ENCODE measurements at places on chromosomes 7 and 10.

GRCh38 chr7:100484673-100485045 is 932 bp downstream of the NYAP1 start:
- DNase-seq: no peak

GRCh38 chr7:34096198-34096651 is 190.9 kb downstream of the BMPER start:
- DNase-seq: peak; percentile 84

DNA sequence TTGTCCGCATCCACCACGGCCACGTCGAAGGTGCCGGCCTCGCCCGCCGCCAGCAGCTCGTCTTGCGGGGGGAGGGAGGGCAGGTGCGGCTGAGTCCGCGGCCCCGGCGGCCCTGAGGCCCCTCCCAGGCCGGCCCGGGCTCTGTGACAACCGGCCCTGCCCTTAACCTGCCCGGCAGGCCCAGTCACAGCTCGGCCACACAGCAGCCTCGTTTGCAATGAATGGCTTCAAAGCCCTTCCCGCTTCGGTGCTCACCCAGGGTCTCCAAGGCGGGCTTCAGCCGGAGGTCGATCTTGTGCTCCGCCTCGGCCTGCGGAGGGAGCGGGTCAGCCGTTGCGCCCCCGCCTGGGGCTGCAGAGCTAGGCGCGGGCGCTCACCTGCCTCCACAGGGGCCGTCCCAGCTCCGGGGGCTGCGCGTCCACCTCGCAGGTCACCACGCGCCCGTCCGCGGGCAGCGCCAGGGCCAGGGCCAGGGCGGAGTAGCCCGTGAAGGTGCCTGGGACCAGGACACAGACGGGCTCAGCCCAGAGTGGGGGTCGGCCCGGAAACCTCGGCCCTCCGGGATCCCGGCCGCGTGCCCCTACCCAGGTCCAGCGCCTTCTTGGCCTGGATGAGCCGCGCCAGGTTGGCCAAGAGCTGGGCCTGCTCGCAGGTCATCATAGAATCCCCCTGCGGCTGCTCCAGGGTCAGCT is 928 bp downstream of the COMTD1 start:
- DNase-seq: no peak

GRCh38 chr10:132117636-132118190 is 52.0 kb downstream of the JAKMIP3 start:
- DNase-seq: no peak

DNA sequence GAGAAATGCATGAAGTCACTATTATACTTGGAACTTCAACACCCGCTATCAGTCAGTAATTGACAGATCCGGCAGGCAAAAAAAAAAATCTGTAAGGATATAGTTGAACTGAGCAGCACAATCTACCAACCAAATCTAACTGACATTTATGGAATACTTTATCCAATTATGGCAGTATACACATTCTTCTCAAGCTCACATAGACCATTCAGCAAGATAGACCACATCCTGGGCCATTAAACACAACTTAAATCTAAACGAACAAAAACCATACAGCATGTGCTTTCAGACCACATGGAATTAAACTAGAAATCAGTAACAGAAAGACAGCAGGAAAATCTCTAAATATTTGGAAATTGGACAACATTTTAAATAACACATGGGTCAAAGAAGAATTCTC is 112.7 kb downstream of the MPP7 start:
- DNase-seq: peak; percentile 44

- DNase-seq: peak; percentile 67
These were observed 75.2 kb downstream of the PARD3 start for GRCh38 chr10:34739915-34740314.

DNA sequence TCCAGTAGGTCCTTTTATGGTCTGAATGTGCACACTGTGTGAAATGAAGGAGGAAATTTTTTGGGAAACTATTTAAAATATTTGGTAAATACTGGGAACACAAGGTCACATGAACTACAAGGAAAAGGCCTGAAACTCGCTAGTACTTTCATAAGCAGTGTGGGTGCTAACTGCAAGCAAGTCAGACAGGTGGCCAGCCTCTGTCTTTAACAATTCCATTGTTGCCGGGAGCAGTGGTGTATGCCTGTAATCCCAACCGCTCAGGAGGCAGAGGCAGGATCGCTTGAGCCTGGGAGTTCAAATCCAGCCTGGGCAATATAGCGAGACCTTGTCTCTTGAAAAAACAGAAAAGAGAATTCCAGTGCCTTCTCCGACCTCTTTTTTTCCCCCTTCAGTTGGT is 37.5 kb downstream of the SMURF1 start:
- no peak for DNase-seq

GRCh38 chr10:54415483-54415882 is 385.5 kb downstream of the PCDH15 start:
- DNase-seq: no peak

DNA sequence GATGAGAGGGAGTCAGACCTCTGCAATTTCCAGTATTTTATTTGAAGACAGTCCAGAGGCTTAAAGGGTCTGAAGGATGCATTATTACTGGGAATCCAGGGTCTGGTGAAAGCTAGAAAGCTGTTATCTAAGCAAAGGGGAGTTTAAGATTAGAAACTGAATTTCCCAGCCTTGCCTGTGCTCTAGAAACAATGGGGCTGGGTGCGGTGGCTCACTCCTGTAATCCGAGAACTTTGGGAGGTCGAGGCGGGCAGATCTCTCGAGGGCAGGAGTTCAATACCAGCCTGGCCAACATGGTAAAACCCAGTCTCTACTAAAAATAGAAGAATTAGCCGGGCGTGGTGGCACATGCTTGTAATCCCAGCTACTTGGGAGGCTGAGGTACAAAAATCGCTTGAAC is 71.5 kb upstream of the ANLN start:
- no peak for DNase-seq

DNA sequence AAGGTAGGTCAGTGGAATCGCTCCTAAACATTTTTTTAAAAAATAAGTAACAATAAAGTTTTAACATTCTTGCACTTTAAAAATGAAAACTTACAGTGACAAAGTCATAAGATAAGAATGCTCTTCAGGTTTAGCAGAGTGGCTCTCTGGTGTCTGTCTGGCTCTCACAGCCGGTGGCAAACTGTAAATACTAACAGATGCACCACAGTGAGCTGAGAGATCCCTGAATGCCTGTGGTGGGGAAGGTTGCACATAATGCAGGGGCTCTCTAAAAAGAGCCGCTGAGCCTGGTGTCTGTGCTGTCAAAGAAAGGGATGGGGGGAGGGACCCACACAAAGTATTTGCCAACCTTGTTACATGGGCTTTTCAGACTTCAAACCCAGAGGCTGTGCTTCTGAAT is 498.3 kb downstream of the CCSER2 start:
- peak; percentile 75 for DNase-seq

DNA sequence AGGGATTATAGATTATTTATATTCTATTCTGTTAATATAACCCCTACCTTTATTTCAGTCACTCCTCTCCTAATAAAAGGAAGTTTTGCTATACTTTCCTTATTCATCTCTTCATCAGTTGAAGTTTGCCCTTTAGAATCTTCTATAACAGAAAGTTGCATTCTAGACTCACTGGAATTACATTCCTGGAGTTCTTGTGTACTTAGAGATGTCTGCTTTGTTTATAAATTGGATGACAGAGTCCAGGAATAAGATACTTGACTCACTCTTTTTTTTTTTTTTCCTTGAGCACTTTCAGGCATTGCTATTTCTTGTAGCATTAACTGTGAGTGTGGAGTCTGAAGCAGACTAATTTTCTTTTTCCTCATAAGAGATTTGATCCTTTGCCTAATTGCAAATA is 640.8 kb downstream of the XPNPEP1 start:
- DNase-seq: peak; percentile 81

DNA sequence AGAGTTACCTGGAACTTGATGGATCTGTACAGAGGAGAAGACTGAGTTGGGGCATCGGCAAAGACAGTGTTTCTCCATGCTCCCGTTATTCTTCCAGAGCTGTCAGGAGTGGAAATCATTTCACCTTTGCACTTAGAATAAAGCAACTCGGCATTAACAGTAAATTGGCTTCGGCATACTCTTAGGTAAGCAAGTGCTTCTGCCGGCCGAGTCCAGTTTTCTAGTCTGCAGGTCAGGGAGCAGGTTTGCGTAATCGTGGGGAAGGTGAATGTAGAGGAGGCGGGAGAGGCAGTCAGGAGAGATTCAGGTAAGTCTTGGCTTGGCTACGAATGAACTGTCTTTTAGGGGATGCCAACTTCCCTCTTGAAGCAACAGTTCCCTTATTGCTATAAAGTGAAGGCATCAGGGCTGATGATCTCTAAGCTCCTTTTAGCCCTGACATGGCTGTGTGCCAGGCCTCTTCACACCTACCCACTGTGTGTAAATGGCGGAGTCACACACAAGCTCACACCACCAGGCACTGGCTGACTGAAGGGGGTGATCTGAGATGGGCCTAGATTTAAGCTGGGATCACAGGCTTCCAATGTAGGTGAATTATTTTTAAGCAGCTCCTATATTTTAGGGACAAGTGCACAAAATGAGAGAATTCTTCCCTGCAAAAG is 127.1 kb downstream of the GATA3 start:
- DNase-seq: no peak

DNA sequence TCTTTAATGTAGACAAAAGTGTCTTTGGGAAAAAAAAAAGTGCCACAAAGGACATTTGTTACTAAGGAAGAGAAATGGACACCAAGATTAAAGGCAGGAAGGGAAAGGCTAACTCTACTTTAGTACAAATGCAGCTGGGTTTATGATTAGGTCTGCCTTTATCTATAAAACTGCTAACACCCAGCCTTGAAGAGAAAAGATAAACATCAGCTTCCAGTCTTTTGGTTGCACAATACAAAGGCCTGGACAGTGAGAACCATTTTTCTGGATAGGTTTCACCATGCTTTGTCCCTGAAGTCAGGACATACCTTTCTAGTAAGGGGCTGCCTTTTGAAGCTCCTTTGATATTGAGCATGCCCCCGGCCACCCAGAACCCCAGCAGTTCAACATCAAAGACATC is 45.1 kb downstream of the ZNF248 start:
- DNase-seq: no peak

- peak; percentile 53 for DNase-seq
These were observed 48.0 kb downstream of the BRAF start for GRCh38 chr7:140876519-140877248.

DNA sequence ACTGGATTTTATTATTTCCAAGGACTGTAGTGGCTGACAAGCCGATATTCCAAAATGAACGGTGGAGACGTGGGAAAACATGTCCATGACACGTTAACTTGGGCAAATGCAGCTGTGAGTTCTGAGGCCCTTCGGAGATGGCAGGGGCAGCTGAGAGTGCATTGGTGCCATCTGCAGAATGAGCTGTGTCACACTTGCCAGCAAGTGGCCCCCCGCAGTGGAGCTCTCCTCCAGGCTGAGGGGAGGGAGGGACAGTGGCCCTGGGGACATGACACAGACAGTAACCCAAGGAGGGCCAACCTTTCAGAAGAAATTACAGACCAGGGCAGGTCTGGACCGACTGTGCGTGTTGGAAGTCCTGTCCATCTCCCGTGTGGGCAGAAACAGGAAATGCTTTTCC is 139.4 kb downstream of the SVIL start:
- no peak for DNase-seq

DNA sequence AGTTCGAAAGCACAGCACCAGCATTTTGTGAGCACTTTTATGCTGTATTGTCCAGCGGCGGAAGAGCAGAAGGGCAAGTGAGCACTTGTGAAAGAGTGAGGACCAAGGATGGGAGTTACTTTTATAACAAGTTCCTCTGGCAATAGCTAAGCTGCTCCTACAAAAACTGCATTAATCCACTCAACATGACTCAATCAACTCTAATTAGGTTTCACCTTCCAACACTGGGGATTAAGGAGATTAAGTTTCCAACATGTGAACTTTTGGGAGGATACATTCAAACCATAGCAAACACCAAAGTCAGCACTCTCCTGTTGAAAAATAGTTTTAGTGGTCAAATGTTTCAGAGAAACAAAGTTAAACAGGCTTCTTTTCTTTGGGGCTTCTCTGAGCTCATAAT is 844.5 kb downstream of the REEP3 start:
- no peak for DNase-seq

DNA sequence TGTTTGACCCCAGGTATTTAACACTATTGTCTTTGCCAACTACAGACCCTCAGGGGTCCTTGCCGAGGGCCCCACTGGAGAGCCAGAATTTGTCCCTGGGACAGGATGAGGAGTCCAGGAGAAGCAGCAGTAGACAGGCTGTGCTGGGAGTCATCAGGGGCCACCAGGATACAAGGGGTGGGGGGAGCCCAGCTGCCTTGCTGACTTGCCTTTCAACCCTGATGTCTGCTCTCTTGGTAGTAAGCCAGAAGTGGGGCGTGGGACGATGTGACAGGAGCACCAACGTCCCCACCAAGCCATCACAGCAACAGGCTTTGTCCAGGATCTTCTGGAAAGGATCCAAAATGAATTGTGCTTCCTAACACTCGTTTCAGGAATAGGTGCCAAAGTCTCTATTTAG is 62.4 kb upstream of the CDCA7L start:
- no peak for DNase-seq

- peak; percentile 46 for DNase-seq
These were observed 47.4 kb upstream of the COMTD1 start for GRCh38 chr10:75283078-75283670.

DNA sequence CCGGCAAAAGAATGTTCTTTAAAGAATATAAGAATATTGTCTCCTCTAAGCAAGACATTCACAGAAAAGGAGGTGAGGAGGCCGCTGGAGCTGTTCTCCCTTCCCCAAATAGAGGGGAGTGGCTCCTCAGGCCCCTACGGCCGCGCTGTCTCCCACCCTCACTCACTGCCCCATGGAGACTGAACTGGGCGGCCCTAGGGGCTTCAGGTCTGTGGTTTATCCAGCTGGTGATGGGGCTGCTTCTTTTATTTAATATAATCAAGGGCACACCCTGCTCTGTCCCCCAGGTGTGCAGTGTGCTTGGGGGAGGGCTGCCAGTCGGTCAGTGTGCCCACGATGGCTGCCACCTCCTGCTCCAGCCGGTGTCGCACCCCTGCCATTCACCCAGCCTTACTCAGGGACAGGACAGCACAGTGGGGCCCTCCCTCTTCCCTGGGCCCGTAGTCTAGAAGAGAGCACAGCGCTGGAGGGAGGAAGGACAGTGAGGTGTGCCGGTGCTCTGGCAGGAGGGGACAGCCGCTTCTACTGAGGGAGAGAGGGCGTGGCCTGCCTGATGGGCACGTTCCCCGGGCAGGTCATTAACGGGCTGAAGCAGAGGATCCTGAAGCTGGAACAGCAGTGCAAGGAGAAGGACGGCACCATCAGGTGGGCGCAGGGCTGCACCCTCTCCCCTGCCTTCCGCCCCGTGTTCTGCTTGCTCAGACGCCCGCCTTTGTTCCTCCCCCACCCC is 23.4 kb downstream of the IQCE start:
- no peak for DNase-seq

GRCh38 chr7:142496545-142496991 is 238.7 kb upstream of the PRSS58 start:
- DNase-seq: peak; percentile 48

- peak; percentile 72 for DNase-seq
These were observed 17.7 kb downstream of the CLIP2 start for GRCh38 chr7:74306730-74307469.

- DNase-seq: no peak
These were observed 51.0 kb upstream of the NKX6-2 start for GRCh38 chr10:132836832-132837540.

- DNase-seq: no peak
These were observed 78.4 kb downstream of the CTBP2 start for GRCh38 chr10:125081931-125082330.
